DMS53 (cell line): ENCODE measurements at places on chromosomes 13 and 19.

GRCh38 chr13:30429235-30429634 is 6.9 kb downstream of the UBE2L5 start:
- DNase-seq, result no peak

DNA sequence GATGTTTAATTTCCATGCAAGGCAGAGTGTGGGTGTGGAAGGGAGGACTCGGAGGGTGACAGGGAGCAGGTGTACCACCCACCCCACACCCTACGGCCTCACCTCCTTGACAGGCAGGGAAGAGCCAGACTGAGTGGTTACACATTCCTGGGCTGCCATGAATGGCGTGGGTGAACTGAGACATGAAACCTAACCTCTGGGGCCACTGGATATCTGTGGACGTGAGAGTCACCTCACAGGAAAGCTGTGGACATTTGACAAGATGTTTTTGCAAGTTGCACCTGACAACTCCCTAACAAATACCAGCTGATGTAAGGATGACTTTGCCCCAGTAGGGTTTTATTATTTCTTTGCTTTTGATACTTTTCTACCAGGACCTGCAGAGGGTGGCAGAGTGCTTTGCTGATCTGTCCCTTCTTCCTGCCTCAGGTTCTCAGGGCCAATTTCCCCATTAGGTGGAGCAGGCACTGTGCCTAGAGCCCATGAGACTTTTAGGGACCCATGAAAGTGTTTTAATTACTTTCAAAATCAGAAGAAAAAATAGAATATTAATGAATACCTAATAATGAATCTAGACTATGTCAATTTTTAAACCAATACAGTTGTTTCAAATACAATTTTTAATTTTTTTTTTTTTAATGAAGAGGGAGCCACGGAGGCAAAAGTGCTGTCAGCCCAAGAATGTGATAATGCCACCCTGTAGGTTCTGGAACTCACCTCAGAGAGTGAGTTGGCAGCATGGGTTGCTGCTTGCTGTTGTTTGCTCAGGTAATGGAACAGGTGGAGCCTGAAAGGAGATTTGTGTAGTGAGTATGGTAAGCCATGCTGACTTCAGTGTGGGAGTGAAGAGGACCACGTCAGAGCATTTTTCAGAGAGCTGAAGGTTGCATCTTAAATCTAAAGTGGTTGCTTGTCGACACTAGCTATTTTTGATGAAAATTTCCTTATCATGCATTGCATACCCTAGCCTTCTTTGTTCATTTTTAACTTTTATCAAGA is 58.0 kb upstream of the CYSLTR2 start:
- peak; percentile 74 for DNase-seq

GRCh38 chr13:19239114-19239860 is 57.7 kb upstream of the TUBA3C start:
- DNase-seq, result no peak

- DNase-seq, result peak; percentile 73
These were observed 20.6 kb upstream of the USP29 start for GRCh38 chr19:57099199-57099661.

GRCh38 chr13:25836574-25837336 is 215.1 kb downstream of the SHISA2 start:
- DNase-seq, result no peak

DNA sequence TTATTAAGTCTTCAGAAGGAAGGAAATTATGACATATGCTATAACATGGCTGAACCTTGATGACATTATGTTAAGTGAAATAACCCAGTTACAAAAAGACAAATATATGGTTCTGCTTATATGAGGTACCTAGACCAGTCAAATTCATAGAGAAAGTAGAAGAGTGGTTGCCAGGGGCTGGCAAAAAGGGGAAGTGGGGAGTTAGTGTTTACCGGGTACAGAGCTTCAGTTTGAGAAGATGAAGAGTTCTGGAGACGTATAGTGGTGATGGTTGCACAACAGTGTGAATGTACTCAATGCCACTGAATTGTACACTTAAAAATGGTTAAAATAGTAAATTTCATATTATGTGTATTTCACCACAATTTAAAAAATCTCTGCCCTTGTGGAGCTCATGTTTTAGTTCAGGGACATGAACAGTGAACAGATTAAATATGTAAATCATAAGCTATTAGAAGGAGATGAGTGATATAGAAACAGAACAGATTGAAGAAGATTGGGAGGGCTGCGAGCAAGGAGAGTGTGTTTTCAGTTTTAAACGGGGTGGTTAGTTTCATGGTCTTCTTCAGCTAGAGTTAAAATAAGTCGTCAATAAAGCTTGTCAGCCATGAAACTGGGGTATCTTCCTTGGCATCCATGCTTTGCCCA is 355.2 kb downstream of the KCNRG start:
- no peak for DNase-seq

DNA sequence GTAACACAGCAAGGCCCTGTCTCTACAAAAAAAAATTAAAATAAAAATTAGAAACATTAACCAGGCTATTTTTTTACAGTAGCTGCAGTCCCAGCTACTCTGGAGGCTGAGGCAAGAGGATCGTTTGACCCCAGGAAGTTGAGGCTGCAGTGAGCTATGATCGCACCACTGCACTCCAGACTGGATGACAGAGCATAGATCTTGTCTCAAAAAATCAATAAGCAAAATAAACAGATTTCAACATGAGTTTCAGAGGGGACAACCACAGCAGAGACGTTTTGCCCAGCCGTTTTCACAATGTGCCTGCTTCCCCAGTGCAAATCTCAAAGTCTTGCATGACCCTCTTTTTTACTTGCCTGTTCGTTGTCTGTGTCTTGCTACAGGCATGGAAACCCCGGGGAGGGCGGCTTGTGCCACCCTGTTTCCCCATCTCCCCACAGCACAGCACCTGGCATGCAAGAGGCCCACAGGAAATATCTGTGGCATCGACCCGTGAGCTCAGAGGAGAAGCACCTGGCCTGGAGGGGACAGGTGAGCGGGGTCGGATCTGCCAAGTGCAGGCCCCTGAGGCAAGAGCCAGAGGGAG is 222.0 kb upstream of the ZNF507 start:
- DNase-seq, result no peak

- DNase-seq, result no peak
These were observed 29.0 kb upstream of the C13orf46 start for GRCh38 chr13:114002771-114003321.

DNA sequence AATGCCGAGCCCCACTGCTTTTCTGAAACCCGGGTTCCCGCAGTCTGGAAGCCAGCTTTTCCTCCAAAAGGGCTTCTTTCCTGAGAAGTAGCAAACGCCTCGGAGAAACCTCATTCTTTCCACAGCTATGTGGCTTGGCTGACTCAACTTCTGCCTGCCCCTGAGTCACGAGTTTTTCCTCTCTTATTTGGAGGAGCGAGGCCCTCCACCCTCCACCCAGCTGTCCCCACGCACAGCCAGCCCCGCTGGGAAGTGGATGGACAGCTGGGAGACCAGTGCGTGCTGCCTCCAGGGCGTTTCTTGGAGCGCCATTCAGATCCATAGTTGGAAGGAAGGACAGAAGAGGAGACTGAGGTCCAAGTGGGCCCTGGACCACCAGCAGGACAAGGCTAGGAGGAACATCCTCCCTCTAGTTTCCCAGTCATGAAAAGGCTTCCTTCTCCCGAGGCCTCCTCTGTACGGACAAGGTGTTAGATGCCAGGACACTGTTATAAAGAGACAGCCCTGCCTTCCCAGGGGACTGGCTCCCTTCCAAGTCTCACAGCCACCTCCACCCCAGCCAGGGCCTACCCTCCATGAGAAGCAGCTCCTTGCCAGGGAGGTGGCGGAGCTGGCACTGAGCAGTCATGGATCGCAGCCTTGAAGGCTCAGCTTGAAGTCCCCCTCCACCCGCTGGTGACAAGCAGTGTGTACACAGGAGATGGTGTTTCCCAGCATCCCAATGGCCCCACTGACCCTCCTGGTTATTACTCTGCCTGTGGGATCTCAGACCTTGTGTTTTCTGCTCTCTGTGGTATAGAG is 2.5 kb upstream of the PLEKHF1 start:
- DNase-seq, result no peak

GRCh38 chr19:11323601-11324078 is 15.8 kb downstream of the RAB3D start:
- DNase-seq, result no peak

DNA sequence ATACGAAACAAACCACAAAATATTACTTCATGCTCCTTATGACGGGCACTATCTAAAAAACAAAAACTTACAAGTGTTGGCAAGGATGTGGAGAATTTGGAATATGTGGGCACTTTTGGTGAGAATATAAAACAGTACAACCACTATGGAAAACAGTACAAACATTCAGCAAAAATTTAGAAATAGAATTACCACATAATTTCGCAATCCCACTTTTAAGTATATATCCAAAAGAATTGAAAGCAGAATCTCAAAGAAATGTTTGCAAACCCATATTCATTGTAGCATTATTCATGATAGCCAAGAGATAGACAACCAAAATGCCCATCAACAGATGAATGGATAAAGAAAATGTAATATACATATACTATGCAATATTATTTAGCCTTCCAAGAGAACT is 1173.7 kb upstream of the PRR20A start:
- no peak for DNase-seq

DNA sequence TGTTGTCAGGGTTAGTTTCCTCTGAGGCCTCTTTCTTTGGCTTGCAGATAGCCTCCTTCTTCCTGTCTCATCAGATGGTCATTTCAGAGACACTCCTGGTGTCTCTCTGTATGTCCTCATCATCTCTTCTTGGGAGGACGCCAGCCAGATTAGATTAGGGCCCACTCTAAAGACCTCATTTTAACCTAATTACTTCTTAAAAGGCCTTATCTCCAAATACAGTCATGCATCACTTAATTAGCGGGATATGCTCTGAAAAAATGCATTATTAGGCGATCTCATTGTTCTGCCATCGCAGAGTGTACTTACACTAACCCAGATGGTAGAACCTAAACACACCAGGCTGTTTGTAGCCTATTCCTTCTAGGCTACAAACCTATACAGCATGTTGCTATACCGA is 89.0 kb downstream of the CDK8 start:
- DNase-seq, result no peak

- DNase-seq, result peak; percentile 98
These were observed 6.4 kb downstream of the ANGPTL6 start for GRCh38 chr19:10095948-10096614.

DNA sequence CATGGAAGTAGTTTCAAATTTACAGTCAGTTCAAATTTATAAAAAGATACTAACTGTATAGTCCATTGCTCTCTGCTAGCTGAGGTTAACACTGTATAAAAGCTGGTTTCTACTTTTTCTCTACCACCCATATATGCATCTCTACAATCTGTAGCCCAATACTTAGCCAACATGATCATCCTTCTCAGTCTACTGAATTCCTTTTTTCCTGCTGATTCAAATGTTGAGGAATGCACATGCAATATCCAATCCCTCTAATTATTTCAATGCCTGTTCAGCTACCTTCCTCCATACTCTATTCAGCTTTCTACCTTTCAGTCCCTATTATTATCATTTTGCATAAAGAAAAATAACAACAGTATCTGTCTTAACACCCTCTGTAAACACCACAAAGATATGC is 15.6 kb downstream of the KPNA3 start:
- no peak for DNase-seq

DNA sequence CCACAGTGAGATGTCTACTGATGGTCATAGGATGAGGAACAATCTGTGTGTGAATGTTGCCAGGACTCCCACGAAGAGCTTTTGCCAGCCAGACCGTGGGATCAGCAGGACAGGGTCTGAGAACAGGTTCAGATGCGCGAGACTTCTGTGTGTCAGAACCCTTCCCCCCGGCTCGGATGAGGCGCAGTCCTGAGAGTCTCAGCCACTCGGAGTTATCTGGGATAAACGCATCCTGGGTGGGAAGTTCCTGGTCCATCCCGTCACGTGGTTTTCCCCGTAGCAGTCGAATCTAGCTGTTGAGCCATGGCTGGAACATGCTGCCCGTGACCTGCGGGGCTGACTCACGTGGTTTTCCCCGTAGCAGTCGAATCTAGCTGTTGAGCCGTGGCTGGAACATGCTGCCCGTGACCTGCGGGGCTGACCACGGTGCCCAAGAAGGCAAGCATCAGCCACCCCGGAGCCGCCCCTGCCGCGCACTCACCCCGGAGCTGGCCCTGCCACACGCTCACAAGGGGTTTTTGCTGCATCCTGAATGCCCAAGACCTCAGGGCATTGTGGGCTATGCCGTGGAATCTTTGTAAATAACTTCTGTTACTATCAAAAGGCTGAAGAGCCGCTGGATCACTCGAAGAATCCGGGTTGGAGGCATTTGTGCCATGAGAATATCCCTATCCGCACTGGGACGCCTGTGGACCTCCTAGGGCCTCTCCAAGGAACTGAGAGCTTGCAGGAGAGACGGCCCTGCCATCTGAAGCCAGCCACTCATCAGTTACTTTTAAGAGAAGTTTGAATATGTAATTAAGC is 130.8 kb upstream of the MCF2L start:
- no peak for DNase-seq

DNA sequence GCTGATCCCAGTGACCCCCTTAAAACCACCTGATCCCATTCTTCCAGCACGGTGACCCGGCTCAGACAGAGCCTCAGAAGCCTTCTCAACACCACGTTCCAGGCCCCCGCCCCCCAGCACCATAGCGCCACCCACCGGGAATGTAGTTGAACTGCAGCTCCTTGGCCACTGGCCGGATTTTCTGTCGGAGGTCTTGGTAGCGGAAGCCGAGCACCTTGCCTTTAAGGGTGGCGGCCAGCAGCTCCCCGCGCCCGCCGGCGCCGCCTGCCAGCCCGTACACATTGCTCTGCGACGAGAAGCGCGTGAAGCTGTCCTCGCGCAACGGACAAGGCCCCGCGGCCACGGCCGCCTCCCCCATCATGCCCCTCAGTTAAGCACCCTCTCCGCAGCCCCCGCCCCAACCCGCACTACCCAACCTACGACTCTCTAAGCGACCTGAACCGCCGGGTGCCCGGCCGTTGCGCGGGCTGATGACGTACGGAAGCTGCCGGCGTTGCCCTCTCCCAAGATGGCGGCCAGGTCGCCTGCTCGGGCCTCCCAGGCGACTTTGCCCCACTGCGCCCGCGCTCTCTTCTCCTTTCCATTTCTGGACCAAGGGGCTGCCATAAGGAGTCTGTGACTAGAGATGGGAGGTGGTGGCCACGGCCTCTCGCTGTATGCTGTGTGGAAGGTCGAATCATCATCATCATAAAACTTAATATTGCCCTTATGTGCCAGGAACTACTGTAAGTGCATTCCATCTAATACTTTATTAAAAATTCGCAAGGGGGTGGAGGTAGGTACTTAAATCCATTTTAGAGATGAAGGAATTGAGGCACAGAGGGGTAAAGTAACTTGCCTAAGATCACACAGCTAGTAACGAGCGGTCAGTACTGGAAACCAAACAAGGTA is at the start of gene KPTN:
Gene KPTN (minus strand): TSS at position 420 of the 891 bp plus-strand sequence. CDS start 59 bp downstream, at position 361.
- DNase-seq, result peak; percentile 95

GRCh38 chr19:3304871-3305423 is 61.4 kb upstream of the NFIC start:
- peak; percentile 74 for DNase-seq

- DNase-seq, result no peak
These were observed 306.5 kb downstream of the KCTD12 start for GRCh38 chr13:76579701-76580100.

GRCh38 chr13:112572366-112572765 is 15.6 kb downstream of the TUBGCP3 start:
- DNase-seq, result no peak

DNA sequence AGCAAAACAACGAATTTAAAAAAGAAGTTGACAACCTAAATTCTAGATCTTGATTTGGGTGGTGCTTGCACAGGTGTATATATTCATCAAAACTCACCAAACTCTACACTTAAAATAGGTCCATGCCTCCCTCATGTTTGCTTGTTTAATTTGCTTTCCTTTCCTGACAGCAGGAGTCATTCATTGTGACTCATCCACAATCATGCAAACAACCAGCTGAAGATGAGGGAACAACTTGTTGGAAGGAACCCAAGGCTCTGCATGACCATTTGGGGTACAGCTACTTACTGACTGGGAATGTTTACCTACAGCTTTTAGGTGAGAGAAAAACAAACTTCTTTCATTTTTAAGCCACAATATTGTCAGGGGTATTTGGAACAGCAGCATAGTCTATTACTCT is 96.6 kb downstream of the RXFP2 start:
- DNase-seq, result peak; percentile 87
